ENCODE measurements at places on chromosomes 4 and X.
A peak's percentile ranks its signal among the peaks of the same experiment; 100 is the strongest.

GRCh38 chrX:9383655-9384054, 81.2 kb upstream of the TBL1X start:
- DNase-seq = no peak

DNA sequence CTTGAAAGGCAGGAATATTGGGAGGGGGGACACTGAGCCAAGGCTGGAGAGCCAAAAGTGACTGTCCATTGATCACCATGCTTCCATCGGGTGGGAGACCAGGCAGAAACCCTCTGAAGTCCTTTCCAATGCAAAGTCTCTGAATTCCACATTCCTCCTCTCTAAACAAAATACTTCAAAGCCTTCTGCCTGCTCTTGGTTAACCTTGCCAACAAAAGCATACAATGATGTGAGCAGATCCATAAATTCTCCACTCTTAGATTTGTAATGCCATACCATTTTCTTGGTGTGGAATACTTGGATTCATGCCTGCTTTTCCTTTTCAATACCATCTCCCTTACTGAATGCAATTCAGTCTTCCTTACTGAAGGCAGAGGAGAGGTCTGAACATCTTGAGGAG, 74.1 kb upstream of the FAM9B start:
- DNase-seq = no peak

- no peak for DNase-seq
Measured at GRCh38 chr4:9611101-9611500, 166.9 kb downstream of the DEFB131A start.

- DNase-seq = no peak
Measured at GRCh38 chr4:39996811-39997210, 19.1 kb upstream of the PDS5A start.

DNA sequence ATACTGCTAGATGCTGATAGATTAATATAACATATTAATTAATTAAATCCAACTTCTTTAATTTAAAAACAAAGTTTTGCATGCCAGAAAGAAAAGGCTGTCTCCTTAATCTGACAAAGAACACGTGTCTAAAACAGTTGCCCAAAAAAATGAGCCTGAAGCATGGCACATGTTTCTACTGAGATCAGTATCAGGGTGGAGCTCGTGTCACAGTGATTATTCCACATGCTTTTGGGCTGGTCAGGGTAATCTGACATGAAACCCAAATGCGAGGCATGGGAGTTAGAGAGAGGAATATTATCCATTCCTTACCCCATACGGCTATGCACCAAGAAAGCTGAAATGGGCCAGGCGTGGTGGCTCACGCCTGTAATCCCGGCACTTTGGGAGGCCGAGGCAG, 79.4 kb upstream of the ADRA2C start:
- DNase-seq = no peak

DNA sequence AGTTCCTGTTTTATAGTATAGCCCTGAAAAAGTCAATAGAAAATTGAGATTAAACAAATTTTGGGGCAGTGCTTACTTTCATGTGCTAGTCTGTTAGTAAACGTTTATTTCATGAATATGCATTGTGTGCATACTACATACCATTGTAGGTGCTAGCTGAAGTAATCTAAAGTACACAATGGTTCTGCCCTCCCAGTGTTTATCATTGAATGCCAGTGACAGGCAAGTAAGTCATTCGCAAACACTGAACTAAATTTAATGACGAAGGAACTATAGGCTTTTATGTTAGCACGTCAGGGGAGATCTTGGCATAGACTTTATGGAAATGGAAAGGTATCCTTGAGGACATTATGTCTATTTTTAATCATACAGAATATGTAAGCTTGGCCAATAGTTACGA, 426.9 kb upstream of the EPHA5 start:
- DNase-seq = no peak

DNA sequence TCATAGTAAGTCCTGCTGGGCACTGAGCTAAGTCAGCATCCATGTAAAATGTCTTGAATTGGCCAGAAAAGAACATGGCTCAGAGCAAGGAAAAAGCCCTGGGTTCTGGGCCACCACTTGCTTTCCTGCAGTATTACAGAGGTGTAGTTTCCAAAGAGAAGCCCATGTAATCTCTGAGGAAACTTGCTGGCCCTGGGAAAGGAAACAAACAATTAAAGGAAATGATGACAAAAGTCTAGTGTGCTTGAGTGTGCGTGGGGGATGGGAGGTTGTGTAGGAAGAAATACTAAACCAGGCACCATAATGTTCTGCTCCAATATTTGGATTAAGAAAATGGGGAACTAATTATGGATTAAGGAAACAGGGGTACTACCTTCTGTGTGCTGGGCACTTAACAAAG, 39.5 kb upstream of the SMIM10L2A start:
- DNase-seq = no peak

GRCh38 chrX:2500091-2500802, 529 bp downstream of the DHRSX start:
- peak; percentile 33 for DNase-seq

DNA sequence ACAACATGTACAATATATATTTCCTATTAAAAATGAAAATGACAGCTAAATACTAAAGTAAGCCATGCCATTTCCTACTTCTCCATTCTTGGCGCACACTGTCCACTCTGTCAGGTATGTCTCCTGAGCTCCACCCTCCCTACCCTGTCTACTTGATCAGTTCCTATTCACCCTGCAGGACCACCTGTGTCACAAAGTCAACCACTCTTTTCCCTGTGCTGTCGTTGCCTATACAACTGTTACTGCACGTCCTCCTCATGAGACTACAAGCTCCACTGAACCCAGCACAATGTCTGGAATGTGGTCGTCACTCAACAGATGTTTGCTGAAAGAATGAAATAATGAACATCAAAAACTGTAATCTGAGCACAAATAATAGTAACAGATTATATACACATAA, 54.9 kb downstream of the SLC9A7 start:
- DNase-seq = no peak

GRCh38 chrX:136827026-136827425, 46.3 kb upstream of the ARHGEF6 start:
- DNase-seq = no peak

DNA sequence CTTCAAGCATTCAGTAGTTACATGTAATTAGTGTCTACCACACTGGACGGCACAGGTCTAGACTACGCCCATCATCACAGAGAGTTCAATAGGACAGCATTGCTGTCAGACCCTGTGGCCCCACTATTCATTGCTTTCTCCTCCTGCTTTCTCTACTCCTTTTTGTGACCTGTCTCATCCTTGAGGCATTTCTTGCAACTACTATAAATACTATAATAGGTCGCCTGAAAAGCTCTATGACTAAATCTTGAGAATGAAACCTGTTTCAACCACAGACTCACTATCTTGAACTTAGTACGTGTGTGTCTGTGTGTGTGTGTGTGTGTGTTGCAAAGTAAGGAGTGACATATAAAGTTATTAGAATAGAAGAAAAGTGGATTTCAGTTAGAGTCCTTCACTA, 252.9 kb upstream of the KLF3 start:
- no peak for DNase-seq
